ENCODE measurements at places on chromosomes 11 and 22. TPM values are rescaled to one million over a fixed set of nuclear protein-coding genes. Genes with fewer than 3 reads are reported as not detected.

The RIMBP3C gene
- total RNA-seq: 0.19 TPM

The PIK3IP1 gene
- total RNA-seq: 12.4 TPM

The UPB1 gene
- 0.12 TPM for total RNA-seq

The TXN2 gene
- total RNA-seq: 98.7 TPM

The PHF21B gene
- 0.07 TPM for total RNA-seq

The NRXN2 gene
- total RNA-seq: not detected

The POU2AF1 gene
- total RNA-seq: 68.9 TPM

The PDGFD gene
- total RNA-seq: not detected

GRCh38 chr11:109378034-109378433, 44.0 kb upstream of the C11orf87 start:
- no peak for DNase-seq

DNA sequence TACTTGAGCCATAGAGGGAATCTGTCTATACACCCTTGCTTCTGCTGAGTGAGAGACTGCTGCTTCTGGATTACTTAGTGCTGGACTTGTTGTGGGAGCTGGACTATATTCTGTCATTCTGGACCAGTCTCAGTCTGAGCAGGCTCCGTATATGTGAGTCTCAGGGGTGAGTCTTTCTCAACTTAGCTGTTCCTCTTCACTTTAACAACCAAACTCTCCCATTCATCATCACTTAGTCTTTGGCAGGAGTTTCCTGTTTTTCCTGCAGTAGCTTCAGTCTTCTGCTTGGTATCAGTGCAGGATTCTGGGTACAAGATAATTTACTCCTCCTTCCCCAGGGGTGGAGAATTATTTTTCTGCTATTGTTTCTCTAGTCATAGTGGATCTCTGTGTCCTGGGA, 779.5 kb downstream of the METTL15 start:
- no peak for DNase-seq

DNA sequence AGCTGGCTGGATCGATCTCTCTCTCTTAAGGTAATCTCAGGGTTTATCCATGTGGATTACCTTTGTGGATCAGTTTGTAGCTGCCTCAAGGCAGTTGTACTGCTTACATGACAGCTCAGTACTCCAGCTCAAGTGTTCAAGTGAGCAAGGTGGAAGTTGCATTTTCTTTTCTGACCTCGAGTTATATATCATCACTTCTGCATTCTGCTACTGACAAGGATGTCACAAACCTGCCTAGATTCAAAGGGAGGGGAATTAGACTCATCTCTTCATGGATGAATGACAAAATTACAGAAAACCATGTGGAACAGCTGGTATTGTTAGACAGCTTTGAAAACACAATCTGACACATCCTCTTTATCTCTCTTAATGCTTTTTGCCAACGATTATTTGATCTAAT, 6.1 kb upstream of the TCN2 start:
- no peak for DNase-seq

- no peak for DNase-seq
Measured at GRCh38 chr11:121347813-121348212, 55.2 kb downstream of the SC5D start.

DNA sequence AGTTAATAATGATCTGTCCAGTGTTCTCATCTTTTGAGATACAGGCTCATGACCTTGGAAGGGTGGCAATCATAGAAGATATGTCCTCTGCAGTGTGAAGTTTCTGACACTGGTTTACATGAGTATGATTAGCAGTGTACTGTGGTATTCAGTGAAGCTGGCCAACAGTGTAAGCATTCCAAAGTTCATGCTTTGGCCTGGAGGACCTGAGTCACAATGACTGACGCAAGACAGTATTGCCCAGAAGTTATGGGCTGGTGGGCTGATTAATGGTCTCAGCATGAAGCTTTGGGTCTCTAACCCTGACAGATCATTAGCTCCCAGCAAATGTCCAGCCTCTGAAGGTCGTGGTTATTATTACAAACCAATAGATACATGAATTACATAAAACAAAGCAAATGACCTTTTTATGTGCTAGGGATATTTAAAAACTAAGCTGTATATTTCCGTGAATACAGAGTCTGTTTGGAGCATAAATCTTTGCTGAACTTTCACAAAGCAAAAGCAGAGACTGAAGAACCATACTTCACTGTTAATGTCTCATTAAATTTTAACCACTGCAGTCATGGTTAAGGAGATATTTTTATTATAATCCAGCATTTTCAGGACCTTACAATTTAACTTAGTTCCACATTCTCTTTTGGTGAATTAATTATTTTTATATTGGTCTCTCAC, 28.3 kb upstream of the USP47 start:
- no peak for DNase-seq

GRCh38 chr22:27993774-27994350, 74.8 kb upstream of the PITPNB start:
- DNase-seq: no peak

GRCh38 chr11:123139206-123139605, 55.8 kb downstream of the CLMP start:
- DNase-seq: no peak

DNA sequence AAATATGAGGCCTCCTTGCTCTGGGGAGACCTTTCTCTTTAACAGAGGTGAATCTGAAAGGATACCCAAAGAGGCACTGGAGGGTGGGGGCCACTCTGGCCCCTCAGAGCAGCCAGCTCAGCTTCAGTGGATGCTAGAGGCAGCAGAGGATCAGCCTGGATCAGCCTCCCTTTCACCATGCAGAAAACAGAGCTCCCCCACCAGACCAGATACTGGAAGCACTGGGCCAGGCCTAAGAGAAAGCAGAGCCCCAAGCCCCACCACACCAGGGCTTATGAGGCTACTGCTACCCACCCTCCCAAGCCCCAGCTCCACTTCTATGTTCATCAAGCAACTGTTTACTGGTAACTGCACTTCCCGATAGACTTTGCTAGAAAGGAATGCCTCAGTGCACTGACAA, 4.0 kb upstream of the SLC43A3 start:
- no peak for DNase-seq

DNA sequence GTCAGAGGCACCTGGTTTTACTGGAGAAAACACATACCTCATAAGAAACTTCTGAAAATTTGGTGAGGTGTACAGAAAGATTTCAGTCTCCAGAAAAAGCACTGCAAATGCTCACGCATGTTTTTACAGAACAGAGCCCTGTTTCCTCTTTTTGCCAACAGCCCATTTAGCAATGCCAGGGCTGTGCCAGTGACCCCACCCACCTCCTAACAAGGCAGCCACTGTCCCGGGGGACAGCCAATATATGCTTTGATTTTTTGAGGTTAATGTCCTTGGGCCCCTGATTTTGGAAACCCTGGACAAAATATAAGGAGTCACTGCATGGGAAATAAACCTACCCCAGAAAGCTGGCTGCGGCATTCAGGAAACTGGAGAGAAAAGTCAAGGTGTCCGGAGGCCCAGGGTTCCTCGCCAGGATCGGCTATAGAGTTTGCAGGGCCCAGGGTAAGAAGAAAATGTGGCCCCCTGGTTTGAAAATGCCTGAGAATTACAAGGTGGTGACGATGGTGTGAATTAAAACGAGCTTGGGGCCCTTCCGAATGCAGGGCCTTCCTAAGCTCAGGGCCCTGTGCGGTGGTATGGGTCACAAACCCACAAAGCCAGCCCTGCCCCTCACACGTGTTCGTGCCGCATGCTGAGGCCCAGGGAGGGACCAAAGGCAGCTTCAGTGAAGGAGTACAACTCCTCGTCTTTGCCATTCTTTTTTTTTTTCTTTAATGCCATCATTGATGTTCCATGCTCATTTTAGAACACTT, 71.1 kb upstream of the WNT7B start:
- no peak for DNase-seq

- DNase-seq: no peak
Measured at GRCh38 chr22:42397332-42398249, 34.6 kb downstream of the NFAM1 start.

GRCh38 chr11:72222106-72222891, 2.3 kb upstream of the INPPL1 start:
- no peak for DNase-seq

DNA sequence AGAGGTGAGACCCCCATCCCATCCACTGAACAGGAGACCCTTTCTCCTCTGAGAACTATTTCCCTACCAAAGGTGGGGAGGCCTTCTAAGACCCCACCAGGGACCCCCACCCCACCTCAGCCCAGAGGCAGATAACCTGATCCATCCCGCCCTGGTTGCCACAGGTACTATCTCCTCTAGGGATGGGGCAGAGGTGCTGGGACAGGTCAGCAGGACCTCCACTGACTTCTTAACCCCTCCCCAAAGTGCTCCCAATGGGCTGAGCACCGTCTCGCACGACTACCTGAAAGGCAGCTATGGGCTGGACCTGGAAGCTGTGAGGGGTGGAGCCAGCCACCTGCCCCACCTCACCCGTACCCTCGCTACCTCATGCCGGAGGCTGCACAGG, 4.3 kb downstream of the INPPL1 start:
- no peak for DNase-seq

Data from activated CD4-positive, alpha-beta T cell treated with anti-CD3 and anti-CD28 coated beads, Interleukin-2, amount 10 ng/mL, durations not matched to agents 24 days and 14 days (primary cell).